ENCODE measurements at places on chromosomes 2 and 18.

- DNase-seq: no peak
Measured at GRCh38 chr2:7571701-7572100, 654.5 kb downstream of the RNF144A start.

DNA sequence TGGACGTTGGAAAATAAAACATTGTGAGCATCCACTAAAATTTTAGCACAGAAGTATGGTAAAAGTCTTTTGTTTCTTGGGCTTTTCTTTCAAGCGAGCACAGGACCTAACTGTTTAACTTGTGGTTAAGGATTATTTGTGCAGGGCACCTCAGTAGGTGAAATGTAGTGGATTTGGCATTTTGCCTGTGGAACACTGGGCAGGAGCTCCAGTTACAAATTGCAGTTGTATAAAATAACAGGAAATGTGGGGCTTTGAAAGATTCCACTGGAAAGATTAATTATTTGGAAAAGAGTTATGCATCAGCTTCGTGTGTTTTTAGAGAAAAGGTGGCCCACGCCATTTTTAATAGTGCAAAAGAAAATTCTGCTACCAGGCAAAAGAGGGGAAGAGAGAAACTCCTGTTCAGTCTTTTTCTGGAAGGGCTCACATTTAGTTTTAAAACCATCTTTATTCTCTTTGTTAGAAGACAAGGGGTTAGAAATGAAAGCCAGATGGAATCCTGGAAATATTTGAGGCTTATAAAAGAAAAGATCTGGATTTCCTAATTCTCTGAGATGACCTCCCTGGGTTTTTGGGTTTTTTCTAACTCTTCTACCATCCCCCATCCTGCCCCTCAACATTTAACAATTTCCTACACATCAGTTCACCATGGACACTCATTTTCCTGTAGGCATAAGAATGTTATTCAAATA lies 144.3 kb upstream of the SERTAD2 start:
- peak; percentile 56 for DNase-seq

GRCh38 chr2:143417428-143417827 lies 288.2 kb downstream of the ARHGAP15 start:
- DNase-seq: no peak

DNA sequence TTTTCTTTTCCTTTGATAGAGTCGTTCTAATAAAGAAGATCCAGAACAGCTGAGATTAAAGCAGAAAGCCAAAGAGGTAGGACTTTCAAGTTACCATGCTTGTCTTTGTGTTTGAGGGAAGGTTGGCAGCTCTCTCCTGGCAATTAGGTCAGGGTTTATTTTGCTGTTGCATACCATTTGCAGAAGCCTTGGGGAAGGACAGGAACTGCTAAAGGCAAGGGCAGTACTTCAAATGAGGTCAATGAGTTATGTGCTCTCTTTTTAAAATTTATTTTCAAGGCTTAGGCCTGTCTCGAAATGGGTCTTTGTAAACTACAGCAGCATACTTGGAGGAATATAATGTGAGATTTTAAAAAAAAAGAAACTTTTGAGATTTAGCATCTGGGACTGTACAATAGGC lies 108.9 kb downstream of the TAF4B start:
- DNase-seq: no peak

DNA sequence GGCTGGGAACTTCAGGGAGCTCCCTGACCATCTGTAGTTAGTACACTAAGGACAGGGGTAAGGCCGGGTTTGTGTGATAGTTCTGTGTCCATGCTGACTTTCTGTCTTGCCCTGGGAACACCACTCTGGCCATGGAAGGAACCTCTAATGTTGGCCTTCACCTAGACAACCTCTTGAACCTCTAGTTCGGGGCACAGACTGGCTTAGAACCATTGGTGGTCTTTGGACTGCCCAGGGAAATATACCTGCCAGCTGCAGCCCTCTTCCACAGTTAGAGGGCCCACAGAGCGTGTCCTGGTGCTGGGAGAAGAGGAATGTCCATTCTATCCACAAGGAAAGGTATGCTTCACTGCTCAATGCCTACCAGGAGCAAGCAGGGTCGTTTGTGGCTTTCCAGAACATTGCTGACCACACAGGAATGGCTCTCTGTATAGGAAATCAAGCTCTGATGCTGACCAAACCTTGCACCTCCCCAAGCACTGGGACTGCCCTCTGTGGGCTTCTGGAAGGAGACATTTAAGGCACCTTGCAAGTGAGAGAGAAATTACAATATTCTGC lies 318.8 kb upstream of the EPAS1 start:
- no peak for DNase-seq

GRCh38 chr2:176683618-176684111 lies 414.4 kb downstream of the MTX2 start:
- DNase-seq: no peak

GRCh38 chr2:231199219-231199618 lies 788 bp downstream of the ARMC9 start:
- peak; percentile 75 for DNase-seq

GRCh38 chr2:232281858-232282507 lies 96.6 kb upstream of the ALPP start:
- no peak for DNase-seq

DNA sequence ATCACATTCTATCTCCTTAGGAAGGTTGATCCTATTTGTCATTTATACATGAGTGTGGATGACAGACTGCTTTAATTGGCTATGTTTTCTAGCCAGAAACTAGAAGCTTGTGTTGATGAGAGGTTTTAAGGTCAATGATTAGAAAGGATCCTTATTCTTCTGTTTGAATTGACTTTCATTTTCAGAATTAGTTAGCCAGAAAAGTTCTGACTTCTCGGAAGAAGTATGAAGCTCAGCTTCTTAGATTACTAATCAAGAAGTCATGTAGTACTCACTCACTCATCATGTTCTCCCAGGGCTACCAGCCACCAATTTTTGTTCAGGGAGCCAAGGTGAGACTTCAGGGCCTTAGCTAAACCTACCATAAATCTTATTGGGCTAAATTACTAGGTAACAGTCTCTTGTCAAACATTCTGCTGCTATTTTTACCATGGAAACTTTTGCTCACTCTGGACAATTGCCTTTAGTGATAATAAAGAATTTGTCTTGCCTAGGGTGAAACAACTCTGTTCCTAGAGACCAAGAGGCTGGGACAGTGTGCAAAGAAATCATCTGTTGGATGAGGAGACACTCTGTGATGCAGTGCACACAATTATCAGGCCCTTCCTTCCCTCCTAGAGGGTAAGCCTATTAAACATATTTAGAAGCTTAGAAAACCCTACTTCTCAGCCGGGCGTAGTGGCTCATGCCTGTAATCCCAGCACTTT lies 111.6 kb upstream of the DNMT3A start:
- peak; percentile 3 for DNase-seq

GRCh38 chr2:217471319-217471718 lies 531.5 kb downstream of the TNS1 start:
- DNase-seq: peak; percentile 38

DNA sequence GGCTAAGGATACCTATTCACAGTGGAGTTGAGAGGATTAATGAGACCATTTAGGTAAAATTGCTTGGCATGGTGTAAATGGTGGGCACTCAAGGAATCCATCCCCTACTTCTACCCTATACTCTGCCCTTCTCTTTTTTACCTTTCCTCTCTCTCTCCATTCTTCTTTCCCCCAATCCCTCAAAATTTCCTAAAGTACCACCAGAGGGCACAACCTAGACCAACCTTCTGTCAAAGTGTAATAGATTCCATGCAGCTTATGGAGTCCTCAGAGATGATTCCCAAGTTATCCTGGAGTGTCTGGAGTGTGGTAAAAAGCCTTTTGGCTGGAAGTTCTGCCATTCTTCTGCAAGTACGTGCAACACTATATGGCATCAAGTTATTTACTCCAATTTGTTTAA lies 33.0 kb upstream of the CCDC195 start:
- no peak for DNase-seq
